COR-L47 (cell line): ENCODE measurements at places on chromosomes 3 and 15.
A peak's percentile ranks its signal among the peaks of the same experiment; 100 is the strongest.

GRCh38 chr15:63970621-63971426, 75.5 kb downstream of the DAPK2 start:
- no peak for DNase-seq

GRCh38 chr3:150371741-150372254, 36.3 kb upstream of the TSC22D2 start:
- no peak for DNase-seq

DNA sequence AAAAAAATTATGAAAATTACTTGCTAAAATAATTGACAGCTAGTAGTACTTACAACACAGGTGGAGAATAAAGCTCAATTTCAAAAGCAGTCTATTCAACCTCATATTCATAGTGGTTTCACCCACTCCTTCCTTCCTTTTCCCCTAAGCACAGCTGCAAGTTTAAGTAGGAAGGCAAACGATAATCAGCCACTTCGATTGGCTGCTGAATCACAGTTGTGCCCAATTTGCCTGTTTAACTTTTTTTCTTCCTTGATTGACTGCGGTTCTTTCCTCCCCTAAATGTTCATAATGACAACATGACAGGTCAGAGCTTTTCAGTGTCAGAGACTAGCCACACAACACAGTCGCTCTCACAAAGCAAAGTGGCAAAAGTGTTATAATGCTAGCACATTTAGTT, 468.0 kb upstream of the GBE1 start:
- DNase-seq = no peak

DNA sequence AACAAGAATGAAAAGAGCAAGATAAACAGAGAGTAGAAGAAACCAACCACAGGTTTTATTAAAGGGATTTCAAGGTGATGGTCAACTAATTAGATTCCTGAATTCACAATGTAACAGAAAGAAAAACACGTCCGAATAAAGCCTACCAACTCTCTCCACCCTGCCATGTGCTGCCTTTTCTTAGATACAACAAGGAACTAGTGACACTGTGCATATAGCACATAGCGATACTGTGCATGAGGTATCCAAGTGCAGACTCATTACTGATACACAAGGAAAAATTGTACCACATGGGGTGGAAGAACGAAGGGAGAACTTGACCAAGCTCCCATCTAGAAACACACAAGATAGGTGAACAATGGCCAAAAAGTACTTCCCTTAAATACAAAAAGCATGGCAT, 154.6 kb downstream of the MAGI1 start:
- DNase-seq = no peak

- peak; percentile 85 for DNase-seq
Observed at GRCh38 chr3:168002786-168003368, 92.8 kb downstream of the GOLIM4 start.

GRCh38 chr3:30615615-30616346, 9.4 kb downstream of the TGFBR2 start:
- no peak for DNase-seq

DNA sequence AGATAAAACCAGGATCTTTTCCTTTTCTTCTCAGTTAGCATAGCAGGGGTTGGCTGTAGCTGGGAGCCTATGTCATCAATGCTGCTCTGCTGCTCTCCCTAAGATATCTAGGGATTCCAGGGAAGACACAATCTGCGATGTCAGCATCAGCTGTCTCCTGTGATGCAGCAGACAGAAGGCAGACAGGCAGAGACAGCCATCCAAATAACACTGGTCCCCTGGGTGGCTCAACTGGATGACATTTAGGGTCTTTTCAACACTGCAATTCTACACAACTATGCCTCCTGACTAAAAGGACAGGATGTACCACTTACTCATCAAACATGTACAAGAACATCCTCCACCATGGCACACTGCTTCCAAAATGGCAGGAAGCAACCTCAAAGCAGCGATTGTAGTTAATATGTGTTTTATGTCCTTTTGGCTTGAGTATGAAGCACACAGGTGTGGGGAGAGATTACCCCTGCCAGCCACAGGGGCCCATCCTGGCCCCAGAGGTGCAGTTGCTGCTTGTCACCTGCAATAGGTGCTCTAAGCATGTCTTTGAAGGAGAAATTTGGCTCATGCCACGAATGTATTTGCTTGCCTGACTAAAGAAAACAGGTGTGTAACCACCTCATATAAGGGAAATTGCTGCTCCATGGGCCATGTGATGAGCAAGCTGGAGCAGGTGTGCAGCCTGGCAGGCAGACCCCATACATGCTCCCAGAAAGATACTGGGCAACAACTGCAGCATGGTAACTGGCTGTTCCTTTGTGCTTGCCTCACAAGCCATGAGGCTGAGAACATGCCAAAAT, 357.8 kb downstream of the VPS13C start:
- peak; percentile 39 for DNase-seq

GRCh38 chr15:88617031-88617722, 4.0 kb upstream of the AEN start:
- DNase-seq = no peak

DNA sequence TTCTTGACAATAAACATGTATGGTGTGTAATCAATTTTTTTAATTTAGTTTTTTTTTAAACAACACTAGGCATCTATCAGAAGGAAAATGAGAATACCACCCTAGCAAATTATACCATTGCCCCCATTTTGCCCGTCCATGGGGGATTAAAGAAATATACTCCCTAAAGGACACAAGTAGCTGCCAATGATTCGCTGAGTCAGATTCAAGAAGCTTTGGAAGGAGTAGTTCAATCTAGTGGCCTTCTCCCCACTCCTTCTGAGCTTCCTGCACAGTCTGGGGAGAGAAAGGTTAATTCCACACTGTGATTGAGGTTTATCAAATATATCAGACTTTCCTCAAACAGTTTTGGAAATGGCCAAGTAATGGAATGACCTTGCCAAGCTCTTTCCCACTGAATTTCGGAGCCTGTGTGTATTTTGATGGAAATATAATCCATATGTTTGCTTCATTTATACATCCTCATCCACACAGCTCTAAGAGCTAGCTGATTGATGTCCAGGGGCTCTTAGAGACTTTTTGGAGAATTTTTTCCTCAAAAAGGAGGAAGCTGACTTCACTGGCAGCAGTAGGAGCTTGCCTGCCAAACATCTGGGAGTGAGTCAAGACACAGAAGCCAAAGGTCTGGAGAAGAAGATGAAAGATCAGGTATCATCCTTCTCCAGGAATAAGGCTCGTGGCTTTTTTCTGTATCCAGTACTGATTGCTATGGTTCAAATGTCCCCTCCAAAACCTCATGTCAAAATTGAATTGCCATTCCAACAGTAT, 478.5 kb upstream of the PROK2 start:
- no peak for DNase-seq
